Activated T-helper 1 cell treated with anti-CD3 and anti-CD28 coated beads, Interleukin-12 subunit alpha, Interleukin-12 subunit beta, Interleukin-2, Interleukin-4 antibody, amounts not matched to agents 30 ng/mL and 10 ng/mL and 1 ng/mL, durations not matched to agents 14 hours and 24 hours and 36 hours (primary cell): ENCODE measurements at places on chromosomes 3 and 15. TPM values are rescaled to one million over a fixed set of nuclear protein-coding genes. Genes with fewer than 3 reads are reported as not detected.

Gene FANCD2OS
- not detected in 2 replicates for total RNA-seq

Gene TTC21A
- 0.83 and 1.0 TPM in 2 replicates for total RNA-seq

Gene CAND2
- total RNA-seq = 0.29 TPM in 2 replicates

Gene EPHB3
- 0.31 TPM in 1 of 2 replicates, not detected in the other for total RNA-seq

DNA sequence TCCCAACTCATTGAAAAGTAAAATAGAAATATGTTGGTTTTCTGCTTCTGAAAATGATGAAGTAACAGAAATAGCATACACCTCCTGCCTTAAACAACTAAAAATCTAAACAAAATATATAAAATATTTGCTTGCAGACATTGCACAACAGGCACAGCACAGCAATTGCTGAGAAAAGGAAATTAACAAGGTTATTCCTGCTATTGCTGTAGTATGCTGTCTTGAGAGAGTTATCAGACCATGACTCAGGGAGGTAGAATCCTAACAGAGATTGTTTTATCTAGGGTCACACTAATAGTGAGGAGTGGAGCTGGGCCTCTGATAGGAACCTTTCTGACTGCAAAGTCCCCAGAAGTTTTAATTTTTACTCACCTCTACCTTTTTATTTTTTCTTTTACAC lies 72.6 kb downstream of the ZBTB20 start:
- H3K36me3 ChIP-seq = no peaks in the 10 kb centered on the region
- H3K27me3 ChIP-seq = no peaks in the 10 kb centered on the region
- peaks cover 6% of the 10 kb centered on the region for H3K4me1 ChIP-seq
- no peak overlapping the region for H3K27ac ChIP-seq
- no peak for DNase-seq
